ENCODE measurements at places on chromosomes 3 and 15. TPM values are rescaled to one million over a fixed set of nuclear protein-coding genes. Genes with fewer than 3 reads are reported as not detected.

- DNase-seq: no peak
- H3K36me3 ChIP-seq: no peaks in the 10 kb centered on the region
- H3K4me3 ChIP-seq: no peak overlapping the region
- no peak overlapping the region for H3K27ac ChIP-seq
Observed at GRCh38 chr3:55935241-55935640, 448.1 kb upstream of the WNT5A start.

DNA sequence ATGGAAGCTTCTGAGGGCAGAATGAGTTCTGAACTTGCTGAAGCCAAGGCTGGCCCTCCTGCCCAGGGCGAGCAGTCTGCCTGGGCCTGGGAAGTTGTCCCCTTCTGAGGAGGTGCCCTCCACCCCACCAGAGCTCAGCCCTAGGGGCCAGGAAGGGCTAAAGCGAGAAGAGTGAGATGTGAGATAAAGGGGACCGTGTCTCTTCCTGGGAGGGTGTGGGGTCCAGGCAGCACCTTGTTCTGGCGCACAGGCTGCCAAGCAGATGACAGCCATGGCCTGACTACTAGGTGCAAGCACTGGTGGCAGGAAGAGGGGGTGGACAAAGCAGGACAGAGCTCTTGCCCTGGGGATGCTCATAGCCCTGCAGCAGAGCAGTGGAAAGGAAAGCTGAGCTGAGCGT is 3.7 kb downstream of the PAK6 start:
- no peak for DNase-seq
- H3K4me3 ChIP-seq: no peak overlapping the region
- no peaks in the 10 kb centered on the region for H3K36me3 ChIP-seq
- H3K27ac ChIP-seq: no peak overlapping the region

DNA sequence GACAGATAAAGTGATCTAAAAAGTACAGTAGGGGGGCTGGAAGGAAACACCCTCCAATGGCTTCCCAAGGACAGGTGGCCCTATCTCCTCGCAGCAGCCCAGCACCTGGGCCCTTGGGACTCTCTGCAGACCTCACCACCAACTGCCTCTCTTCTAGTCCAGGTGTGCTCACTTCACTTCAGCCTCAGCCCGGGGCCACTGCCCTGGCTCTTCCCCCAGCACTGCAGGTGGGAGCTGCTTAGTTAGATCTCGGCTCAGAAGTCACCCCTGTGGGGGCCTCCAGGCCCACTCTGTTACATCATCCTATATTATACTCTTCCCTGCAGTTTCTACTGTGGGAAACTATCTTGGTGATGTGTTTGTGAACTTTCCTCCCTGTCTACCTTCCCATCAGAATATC is 2.0 kb downstream of the KLF15 start:
- no peaks in the 10 kb centered on the region for H3K36me3 ChIP-seq
- peak overlapping the region; percentile 10 for H3K4me3 ChIP-seq
- no peak for DNase-seq
- no peak overlapping the region for H3K27ac ChIP-seq

DNA sequence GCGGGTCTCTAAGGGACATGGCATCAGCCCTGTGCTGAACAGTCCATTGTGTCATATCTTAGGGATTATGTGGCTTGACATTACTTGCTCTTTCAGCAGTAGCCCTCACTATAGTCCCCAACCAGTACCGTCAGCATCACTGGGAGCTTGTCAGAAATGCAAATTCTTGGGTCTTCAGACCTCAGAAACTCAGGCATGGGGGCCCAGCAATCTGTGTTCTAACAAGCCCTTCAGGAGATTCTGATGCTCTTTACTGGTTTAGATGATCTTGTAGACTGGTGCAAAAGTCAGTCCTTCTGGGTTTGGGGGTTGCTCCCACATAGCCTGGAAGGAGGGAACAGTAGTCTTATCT is 39.0 kb upstream of the TRAK1 start:
- H3K27ac ChIP-seq: no peak overlapping the region
- no peaks in the 10 kb centered on the region for H3K36me3 ChIP-seq
- no peaks in the 10 kb centered on the region for H3K27me3 ChIP-seq
- H3K4me3 ChIP-seq: no peak overlapping the region
- peaks cover 26% of the 10 kb centered on the region for H3K4me1 ChIP-seq
- no peak for DNase-seq

GRCh38 chr15:78229431-78230406 is 4.6 kb downstream of the ACSBG1 start:
- no peak overlapping the region for H3K27ac ChIP-seq
- DNase-seq: no peak
- H3K27me3 ChIP-seq: peaks cover 7% of the 10 kb centered on the region
- H3K4me1 ChIP-seq: peaks cover 9% of the 10 kb centered on the region
- H3K36me3 ChIP-seq: no peaks in the 10 kb centered on the region

DNA sequence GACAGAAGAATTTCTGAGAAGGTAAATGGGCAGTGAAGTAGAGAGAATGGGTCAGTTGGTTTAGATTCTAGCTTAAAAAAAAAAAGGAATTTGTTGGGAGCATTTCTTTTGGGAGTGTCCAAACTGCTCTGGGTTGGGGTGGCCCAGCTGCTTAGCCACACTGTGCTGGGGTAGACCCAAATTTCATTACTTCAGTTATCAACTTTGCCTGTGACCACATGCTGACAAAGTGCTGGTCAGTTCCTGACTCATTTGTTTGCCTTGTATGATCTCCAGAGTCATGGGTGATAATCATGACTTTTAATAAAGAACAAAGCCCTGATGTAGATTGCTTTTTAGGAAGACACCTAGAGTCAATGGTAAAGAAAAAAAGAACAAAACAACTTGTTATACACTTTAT is 121.5 kb upstream of the FGF7 start:
- no peak overlapping the region for H3K4me3 ChIP-seq
- DNase-seq: no peak
- peaks cover 47% of the 10 kb centered on the region for H3K36me3 ChIP-seq
- H3K27me3 ChIP-seq: no peaks in the 10 kb centered on the region

- peak overlapping the region; percentile 84 for H3K4me3 ChIP-seq
- H3K36me3 ChIP-seq: peaks cover 49% of the 10 kb centered on the region
- peak overlapping the region; percentile 83 for H3K27ac ChIP-seq
- H3K4me1 ChIP-seq: peaks cover 46% of the 10 kb centered on the region
Observed at GRCh38 chr3:194487289-194488054, 670 bp upstream of the ATP13A3 start.

DNA sequence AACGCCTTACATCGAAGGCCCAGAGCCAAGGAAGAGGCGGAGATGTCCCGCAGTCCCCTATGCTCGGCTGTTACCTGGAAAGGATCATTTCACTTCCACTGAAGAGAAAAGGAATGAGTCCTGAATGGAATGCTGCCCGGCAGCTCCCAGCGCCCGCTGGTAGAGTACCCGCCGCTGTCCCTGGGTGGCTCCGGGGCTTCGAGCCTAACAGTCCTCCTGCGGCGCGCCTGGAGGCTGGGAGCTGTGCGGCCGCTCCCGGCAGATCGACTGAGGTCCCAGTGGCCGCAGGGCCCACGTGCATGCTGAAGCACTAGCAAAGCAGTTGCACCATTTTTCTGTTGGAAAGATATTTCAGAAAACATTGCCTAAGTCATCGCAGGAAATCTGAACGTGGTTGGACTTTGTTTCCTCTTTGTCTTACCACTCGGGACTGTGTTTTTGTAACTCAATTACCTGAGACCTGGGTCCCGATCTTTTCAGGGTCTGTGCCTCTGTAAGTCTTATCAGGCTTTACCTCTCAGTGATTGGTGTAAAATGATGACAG is 984 bp downstream of the RNU6-1 start:
- peaks cover 18% of the 10 kb centered on the region for H3K27me3 ChIP-seq
- DNase-seq: peak; percentile 28
- H3K27ac ChIP-seq: no peak overlapping the region
- H3K36me3 ChIP-seq: peaks cover 3% of the 10 kb centered on the region
- H3K4me3 ChIP-seq: peak overlapping the region; percentile 82
- H3K4me1 ChIP-seq: peaks cover 29% of the 10 kb centered on the region

DNA sequence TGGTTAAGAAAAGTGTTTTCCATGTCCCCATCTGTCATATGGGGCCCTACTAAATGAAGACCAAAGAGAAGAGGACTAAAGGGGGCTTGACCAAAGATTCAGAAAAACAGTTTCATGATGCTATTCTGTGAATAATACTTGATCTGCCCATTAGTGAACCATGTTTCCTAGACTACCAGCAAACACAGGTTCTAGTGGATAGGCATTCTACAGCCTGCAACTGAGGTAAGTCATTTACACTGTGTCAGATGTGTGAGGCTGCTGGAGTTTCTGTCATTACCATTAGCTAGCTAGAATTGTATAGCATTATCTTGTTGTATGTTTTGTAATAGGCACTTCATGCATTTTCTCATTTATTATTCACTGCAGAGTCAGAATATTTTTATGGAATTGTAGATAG is 6.6 kb downstream of the GPR171 start:
- no peak for DNase-seq
- no peak overlapping the region for H3K4me3 ChIP-seq

DNA sequence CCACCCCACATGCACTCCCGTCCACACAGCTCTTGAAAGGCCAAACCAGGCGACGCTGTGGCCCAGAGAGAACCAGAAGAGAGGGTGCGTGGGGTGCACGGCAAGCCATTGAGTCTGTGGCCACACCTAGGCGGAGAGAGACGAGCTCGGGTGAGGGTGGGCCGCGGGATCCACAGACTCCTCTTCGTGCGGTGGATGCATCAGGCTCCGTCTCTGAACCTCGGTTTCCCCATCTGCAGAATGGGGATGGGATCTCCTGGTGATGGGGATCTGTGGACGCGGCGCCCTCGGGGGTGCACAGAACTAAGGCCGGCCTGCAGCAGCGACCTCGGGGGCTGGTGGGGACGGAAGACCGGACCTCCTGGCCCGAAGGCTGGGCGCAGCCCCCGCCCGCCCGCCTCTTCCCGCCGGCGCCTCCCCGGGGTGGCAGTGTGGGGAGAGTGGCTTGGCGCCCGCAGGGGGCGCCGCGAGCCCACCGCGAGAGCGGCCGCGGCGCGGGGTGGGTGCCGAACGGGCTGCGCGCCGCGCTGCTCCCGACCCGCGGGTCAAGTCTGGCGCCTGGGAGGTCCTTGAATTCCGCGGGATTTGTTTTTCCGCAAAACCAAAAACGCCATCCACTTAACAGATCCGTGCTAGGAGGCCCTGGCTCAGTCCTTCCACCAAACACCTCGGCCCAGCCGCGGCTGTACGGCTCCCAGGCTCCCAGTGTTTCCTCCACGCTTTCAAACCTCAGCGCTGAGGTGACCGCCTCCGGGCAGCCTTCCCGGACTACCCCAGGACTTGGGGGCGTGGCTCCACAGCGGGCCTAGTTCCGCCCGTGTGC is 13.2 kb upstream of the ADPGK start:
- H3K27me3 ChIP-seq: peaks cover 24% of the 10 kb centered on the region
- H3K27ac ChIP-seq: no peak overlapping the region
- peak; percentile 58 for DNase-seq

DNA sequence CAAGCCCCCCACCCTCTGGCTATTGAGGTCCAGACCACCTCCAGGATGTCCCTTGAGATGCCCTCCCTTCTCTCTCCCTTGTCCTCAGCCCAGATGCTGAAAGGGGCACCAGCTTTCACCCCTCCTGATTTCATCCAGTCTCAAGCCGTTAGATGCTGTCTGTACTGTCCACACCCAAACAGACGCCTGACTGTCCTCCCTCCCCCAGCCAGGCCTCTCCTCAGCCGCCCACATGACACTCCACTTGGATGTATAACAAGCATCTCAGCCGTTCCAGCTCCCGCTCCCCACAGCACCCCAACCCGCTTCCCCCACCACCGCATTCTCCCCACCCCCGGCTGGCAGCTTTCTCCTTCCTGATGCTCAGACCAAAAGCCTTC is 25.0 kb upstream of the CYP11A1 start:
- peak overlapping the region; percentile 76 for H3K27ac ChIP-seq
- DNase-seq: no peak
- no peaks in the 10 kb centered on the region for H3K27me3 ChIP-seq
- H3K4me3 ChIP-seq: no peak overlapping the region
- no peaks in the 10 kb centered on the region for H3K36me3 ChIP-seq
- H3K4me1 ChIP-seq: peaks cover 64% of the 10 kb centered on the region

GRCh38 chr3:72042397-72043203 is 257.7 kb upstream of the PROK2 start:
- DNase-seq: no peak
- no peaks in the 10 kb centered on the region for H3K4me1 ChIP-seq
- H3K36me3 ChIP-seq: no peaks in the 10 kb centered on the region
- no peak overlapping the region for H3K27ac ChIP-seq
- H3K27me3 ChIP-seq: peaks cover 9% of the 10 kb centered on the region

- H3K36me3 ChIP-seq: peaks cover 31% of the 10 kb centered on the region
- no peak for DNase-seq
- peak overlapping the region; percentile 72 for H3K27ac ChIP-seq
- no peak overlapping the region for H3K4me3 ChIP-seq
- H3K4me1 ChIP-seq: peaks cover 58% of the 10 kb centered on the region
Observed at GRCh38 chr15:90013503-90013937, 12.4 kb downstream of the ZNF710 start.

GRCh38 chr3:37819591-37819990 is 42.1 kb upstream of the CTDSPL start:
- peaks cover 1% of the 10 kb centered on the region for H3K27me3 ChIP-seq
- DNase-seq: no peak
- H3K27ac ChIP-seq: no peak overlapping the region
- no peak overlapping the region for H3K4me3 ChIP-seq

GRCh38 chr3:111610612-111611054 is 15.5 kb upstream of the ZBED2 start:
- H3K4me3 ChIP-seq: peak overlapping the region; percentile 62
- H3K4me1 ChIP-seq: peaks cover 98% of the 10 kb centered on the region
- H3K36me3 ChIP-seq: peaks cover 58% of the 10 kb centered on the region
- DNase-seq: peak; percentile 68
- no peaks in the 10 kb centered on the region for H3K27me3 ChIP-seq
- peak overlapping the region; percentile 98 for H3K27ac ChIP-seq

GRCh38 chr3:197880491-197881269 is 69.3 kb upstream of the RPL35A start:
- H3K36me3 ChIP-seq: peaks cover 46% of the 10 kb centered on the region
- no peaks in the 10 kb centered on the region for H3K27me3 ChIP-seq
- H3K27ac ChIP-seq: peak overlapping the region; percentile 32
- DNase-seq: no peak

- no peaks in the 10 kb centered on the region for H3K27me3 ChIP-seq
- H3K4me3 ChIP-seq: no peak overlapping the region
- no peak overlapping the region for H3K27ac ChIP-seq
- no peaks in the 10 kb centered on the region for H3K4me1 ChIP-seq
- no peak for DNase-seq
- no peaks in the 10 kb centered on the region for H3K36me3 ChIP-seq
Observed at GRCh38 chr3:65851827-65852226, 186.9 kb downstream of the MAGI1 start.

DNA sequence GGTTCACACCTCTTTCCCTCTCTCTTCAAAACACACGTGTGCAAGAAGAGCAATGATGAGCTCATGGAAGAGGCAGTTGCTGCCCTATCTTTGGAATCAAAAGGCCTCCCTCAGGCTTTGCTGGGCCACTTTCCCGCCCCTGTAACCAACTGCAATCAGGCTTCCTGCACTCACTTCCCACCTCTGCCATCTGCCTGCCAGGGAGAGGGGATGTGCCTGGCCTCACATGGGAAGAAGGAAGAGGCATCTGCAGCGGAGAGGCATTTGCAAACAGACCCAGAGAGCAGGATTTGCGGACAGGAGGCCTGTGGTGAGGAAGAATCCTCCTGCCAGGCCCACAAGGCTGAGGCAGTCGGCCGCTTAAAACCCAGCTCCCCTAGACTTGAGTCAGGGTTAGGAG is 175.6 kb upstream of the ATP10A start:
- H3K4me3 ChIP-seq: no peak overlapping the region
- no peak for DNase-seq
- H3K27me3 ChIP-seq: peaks cover 29% of the 10 kb centered on the region
- H3K4me1 ChIP-seq: no peaks in the 10 kb centered on the region
- no peaks in the 10 kb centered on the region for H3K36me3 ChIP-seq

The CRABP1 gene
- 0.96 TPM for total RNA-seq

The PLA2G4D gene
- not detected for total RNA-seq
